ENCODE measurements at places on chromosomes 1 and 21. TPM values are rescaled to one million over a fixed set of nuclear protein-coding genes. Genes with fewer than 3 reads are reported as not detected.

CCDC18 gene
- total RNA-seq, result 7.3 TPM

LORICRIN gene
- total RNA-seq, result not detected

KCNJ9 gene
- not detected for total RNA-seq

- H3K27me3 ChIP-seq, result no peaks in the 10 kb centered on the region
- peak; percentile 71 for DNase-seq
- peaks cover 22% of the 10 kb centered on the region for H3K4me1 ChIP-seq
Observed at GRCh38 chr1:36160949-36161485, 5.1 kb downstream of the MAP7D1 start.

- H3K4me3 ChIP-seq, result no peak overlapping the region
- peaks cover 4% of the 10 kb centered on the region for H3K4me1 ChIP-seq
- no peak for DNase-seq
- no peaks in the 10 kb centered on the region for H3K27me3 ChIP-seq
Observed at GRCh38 chr1:171501305-171502024, 16.1 kb downstream of the PRRC2C start.

DNA sequence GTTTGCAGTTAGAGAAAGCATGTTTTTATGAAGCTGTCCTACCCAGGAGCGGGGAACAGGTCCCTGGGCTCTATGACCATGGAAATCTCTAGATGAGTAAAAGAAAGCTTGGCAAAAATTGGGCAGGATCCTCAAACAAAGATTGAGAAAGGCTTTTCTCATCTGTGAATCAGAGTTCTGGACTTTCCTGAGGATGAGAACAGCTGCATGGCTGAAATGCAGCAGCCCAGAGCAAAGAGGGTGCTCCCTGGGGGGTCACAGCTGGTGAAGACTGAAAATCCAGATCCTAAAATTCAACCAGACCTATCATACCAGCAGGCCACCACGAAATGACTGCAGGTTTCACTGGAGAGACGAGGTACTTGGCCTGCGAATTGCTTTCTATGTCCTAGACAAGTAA is 65.7 kb upstream of the APP start:
- no peak overlapping the region for H3K27ac ChIP-seq
- H3K4me1 ChIP-seq, result no peaks in the 10 kb centered on the region
- no peak overlapping the region for H3K4me3 ChIP-seq
- no peaks in the 10 kb centered on the region for H3K36me3 ChIP-seq
